Epithelial cell of prostate (primary cell): ENCODE measurements at places on chromosomes 13 and 19.

- no peak for DNase-seq
Observed at GRCh38 chr13:99214232-99214631, 13.6 kb downstream of the UBAC2 start.

GRCh38 chr13:94435604-94436226 is 43.8 kb downstream of the DCT start:
- no peak for DNase-seq

- DNase-seq: no peak
Observed at GRCh38 chr19:41321600-41322270, 11.8 kb downstream of the CCDC97 start.

GRCh38 chr19:42455621-42456081 is 12.9 kb upstream of the CXCL17 start:
- peak; percentile 96 for DNase-seq

DNA sequence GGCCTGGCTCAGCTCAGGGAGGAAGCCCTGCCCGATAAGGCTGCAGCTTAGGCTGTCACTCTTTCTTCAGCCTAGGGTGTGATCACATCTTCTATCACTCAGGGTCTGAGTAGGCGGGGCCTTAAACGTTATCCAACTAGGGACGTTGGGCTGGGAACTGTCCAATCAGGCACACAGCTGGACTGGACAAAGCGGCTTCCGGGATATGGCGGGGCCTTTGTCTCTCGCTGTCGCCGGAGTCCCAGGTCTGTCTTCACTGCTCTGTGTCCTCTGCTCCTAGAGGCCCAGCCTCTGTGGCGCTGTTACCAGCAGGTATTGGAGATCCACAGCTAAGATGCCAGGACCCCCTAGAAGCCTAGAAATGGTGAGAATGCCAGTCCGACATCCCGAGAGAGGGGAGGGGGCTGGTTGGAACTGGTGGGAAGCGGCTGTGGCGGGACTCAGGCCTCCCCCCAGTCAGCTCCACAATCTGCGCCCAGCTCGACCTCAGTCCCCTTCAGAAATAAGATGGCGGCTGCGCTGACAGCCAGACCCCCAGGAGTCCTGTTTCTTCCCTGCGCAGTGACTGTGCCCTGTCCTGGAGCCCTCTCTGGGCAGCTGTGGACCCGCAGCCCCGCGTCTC is at the start of gene ZNF254:
TSS of gene ZNF254 (plus strand) at position 214 of the 622 bp plus-strand sequence. CDS start at position 335, 121 bp downstream.
- peak; percentile 80 for DNase-seq

- DNase-seq: no peak
Observed at GRCh38 chr13:21010621-21011020, 50.8 kb downstream of the LATS2 start.

DNA sequence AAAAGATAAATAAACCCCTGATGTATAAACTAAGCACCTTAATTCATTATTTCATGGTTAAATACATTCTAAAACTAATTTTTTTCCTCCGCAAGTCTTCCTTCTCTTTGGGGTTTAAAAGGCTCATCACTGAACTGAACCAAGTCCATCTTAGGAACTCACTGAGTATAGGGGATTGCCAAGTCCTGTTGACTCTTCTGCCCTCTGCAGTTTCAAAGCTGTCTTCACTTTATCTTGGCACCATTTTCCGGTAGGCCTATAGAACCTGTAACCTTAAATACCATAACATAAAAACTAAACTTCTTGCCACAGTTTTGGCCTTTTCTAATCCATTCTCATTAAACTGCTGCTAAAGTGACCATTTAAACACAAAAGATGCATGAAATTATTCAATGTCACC is 66.5 kb upstream of the USPL1 start:
- DNase-seq: no peak

DNA sequence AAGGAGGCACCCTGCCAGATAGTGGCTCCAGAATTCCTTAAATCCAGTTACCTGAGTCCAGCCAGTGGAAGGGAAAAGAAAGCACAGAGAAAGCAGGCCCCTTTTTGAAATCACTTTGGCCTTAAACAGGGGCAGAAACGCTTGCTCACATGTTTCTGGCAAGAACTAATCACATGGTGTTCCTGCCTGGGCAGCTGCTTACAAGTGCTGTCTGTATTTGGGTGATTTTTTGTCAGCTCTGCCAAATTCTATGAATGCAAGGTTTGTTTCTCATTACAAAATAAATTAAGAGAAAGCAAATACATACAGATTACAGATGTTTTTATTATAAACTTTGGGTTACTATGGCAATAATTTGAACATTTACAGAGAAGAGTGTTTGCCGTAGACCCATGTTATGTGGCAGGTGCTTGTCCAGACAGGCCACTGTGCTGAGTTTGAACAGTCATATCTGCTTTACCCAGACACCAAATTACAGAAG is 1237.8 kb downstream of the SLITRK5 start:
- peak; percentile 16 for DNase-seq

GRCh38 chr19:8358948-8359347 is 5.0 kb upstream of the ANGPTL4 start:
- no peak for DNase-seq

DNA sequence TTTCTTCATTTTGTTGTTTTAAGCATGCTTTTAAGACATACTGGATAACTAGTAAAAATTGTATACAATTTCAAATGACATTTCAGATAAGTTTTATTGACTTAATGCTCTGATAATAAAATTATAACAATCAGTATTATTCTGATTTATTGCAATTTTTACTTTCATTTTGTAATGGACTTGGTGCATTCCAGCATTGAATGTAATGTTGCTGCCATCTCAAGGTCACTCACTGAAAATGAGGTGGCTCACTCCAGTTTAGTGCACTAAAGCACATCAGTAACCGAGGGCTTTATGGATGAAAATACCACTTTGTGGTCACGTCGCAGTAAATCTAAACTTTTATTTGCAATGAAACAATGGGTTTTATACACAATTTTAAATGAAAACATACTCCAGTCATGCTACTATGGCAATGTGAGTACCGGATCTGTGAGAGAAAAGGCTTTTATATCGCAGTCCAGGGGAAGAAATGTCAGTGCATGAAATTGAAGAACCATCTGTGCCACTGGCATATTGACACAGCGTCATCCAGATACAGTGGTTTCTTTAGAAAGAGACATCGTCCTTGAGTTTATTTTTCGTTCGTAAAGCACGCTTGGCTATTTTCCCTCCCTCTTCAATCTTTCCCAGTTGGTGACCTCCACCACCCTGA is 20.7 kb upstream of the ZNF507 start:
- DNase-seq: no peak

DNA sequence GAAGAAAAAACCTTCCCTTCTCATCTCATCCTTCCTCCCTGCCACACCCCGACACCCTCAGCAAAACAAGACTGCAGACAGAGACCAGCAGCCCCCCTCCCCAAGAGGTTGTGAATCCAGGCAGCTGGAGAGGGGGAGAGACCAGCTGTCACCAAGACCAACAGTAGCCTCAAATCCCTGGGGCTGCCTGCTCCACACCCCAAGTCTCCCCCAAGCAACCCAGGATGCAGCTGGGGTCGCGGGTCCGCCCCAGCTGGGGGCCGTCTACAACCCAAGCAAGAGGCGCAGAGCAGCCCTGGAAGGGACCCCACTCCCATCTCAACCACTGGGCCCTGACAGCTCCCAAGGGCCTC is 7.1 kb downstream of the KLF16 start:
- no peak for DNase-seq
